Stimulated activated CD8-positive, alpha-beta memory T cell treated with anti-CD3 and anti-CD28 coated beads, Interleukin-15, amount 100 ng/mL, for 4 hours (primary cell): ENCODE measurements at places on chromosomes 7 and 10.

- no peak for DNase-seq
These were observed 31.8 kb upstream of the FAM133B start for GRCh38 chr7:92622030-92622429.

DNA sequence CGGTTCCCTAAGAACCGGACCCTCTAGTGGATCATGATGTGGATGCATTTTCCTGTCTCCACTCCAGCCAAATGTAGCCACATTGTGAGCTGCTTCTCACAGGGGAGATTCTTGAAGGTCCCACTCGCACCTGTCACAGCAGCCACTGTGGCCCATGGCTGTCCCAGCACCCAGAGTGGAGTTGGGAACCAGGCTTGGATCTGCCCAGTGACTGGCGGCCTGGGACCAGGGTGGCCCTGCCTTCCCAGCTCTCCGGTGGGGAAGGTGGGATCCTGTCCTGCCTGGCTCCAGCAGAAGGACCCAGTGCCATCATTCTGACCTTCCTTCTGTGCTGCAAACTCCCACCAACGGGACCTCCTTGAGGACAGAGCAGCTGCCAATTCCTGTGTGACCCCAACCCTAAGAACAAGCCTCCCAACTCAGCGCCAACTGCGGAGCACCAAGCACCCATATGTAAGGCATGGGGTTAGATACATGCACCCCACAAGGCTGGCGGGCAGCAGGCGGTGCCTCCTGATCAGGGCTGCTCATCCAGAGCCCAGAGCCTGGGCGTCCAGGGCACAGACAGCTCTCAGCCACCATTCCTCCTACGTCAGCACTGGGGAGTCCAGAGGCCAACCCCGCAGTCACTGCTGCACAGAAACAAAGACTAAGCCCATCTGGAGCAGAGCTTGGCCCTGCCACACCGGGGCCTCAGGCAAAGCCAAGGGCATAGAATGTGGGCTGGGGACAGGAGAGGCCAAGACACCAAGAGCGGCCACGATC is 28.8 kb downstream of the EBF3 start:
- no peak for DNase-seq

DNA sequence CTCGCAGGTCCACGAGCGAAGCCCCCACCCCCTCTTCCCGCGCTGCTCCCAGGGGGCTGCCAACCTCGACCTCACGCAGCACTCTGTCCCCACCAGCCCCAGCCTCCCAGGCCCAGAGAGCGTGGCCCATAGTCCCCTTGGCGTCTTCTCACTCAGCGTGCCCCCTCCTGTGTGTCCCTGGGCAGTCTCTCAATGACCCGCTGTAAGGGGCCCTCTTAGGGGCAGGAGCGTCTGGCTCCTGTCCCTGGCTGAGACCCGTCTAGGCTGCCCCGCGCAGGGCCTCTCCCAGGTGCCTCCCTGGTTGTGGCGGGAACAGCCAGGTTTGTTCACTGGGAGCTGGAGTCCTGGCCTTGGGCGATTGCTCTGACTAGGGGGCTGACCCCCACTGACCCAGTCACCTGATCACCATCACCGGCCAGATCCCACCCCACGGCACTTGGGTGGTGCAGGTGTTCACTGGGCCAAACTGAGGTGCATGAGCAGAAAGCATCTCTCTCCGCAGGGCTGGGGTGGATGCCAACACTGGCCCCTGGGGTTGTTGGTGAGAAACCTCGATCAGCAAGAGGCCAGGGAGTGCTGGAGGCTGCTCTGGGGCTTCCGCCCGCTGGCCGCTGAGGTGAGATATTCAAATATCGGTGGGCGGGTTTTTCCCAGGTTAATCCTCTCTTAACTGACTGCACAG is 12.6 kb upstream of the WDFY4 start:
- no peak for DNase-seq

- DNase-seq, result no peak
These were observed 446.9 kb downstream of the KIF20B start for GRCh38 chr10:90148116-90148855.

DNA sequence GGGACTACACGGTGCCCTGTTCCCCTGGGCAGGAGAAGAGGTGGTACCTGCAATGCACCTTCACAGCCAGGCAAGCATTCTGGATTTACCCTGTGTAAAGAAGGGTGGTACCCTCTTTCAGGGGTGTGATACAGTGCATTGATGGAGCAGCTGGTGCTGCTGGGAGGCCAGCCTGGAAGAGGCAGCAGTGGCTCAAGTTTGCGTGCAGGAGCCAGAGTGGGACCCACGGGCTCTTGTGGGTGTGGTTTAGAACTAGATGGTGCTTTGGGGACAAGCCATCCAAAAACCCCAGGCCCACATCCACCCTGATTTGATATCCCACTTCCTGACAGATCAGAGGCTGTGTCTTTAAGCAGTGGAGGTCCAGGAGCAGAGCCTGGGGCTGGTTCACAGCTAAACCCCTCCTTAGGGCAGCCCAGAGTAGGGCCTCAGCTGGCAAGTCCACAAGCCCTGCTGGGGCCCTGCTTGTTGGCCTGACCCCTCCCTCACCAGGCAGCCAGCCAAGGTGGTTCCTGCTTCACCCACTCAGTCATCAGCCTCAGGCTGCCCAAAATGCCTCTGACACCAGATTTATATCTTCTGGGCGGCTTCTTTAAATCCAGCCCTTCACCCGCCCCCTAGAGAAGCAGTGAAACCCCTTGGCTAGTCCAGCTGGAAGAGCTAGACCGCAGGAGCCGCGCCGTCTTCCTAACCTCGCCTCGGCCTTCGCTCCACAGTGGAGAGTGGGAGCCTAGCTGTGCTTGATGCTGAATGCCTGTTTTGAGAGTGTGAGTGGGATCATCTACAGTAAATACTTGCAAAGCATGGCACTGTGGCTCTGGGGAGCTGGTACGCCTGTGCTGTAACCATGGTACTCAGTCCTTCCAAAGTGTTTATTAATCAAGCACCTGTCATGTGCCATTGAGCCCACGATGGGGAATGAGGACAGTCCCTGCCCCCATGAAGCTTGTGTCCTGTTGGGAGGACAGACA is 1.4 kb upstream of the ASIC3 start:
- DNase-seq, result no peak

GRCh38 chr10:42959833-42960232 is 117.0 kb upstream of the RET start:
- DNase-seq, result no peak

DNA sequence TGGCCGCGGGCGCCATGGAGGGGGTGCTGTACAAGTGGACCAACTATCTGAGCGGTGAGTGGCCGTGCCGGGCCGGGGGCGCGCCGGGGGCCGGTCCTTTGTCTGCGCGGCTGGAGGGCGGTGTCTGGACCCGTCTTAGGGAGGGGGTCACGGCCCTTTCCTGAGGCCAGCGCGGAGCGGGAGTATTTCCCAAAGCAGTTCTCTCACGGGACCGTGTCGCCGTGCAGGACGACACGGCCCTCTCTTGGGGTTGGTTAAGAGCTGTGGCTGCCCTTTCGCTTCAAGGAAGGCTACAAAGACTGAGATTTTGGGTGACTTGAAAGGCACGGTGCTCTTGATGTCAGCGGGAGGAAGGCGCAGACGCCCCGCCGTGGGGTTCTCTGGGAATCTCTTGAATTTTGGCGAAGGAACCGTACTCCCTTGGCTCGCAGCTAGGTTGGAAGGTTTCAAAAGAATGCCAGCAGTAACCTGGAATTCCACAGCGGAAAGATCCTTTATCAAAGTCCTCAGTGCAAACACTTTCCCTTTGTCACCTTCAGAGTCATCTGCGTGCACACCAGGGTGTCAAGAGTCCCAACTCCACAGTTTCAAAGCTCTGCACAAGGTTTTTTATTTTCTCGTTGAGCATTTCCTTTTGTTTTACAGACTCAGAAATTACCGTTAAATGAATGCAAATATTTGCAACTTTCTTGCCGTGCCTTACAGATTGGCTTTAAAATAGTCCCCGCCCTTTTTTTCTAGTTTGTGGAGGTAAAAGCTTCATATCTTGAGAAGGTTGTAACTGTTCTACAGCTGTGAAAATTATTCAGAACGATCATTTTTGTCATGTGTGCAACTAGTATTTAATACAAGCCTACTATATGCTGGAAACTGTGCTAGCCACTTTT is 780 bp downstream of the PLEKHA8 start:
- DNase-seq, result no peak
